GM23248 (cell line): ENCODE measurements at places on chromosomes 1 and 21. TPM values are rescaled to one million over a fixed set of nuclear protein-coding genes. Genes with fewer than 3 reads are reported as not detected.

GRCh38 chr1:194734970-194735369 is 1548.6 kb upstream of the B3GALT2 start:
- DNase-seq: no peak

GRCh38 chr1:205442051-205442725 is 13.7 kb downstream of the BLACAT1 start:
- no peak for DNase-seq

GRCh38 chr1:100708476-100709062 is 11.0 kb upstream of the VCAM1 start:
- DNase-seq: no peak

GRCh38 chr1:8914466-8914865 is 31.2 kb upstream of the CA6 start:
- DNase-seq: no peak

DNA sequence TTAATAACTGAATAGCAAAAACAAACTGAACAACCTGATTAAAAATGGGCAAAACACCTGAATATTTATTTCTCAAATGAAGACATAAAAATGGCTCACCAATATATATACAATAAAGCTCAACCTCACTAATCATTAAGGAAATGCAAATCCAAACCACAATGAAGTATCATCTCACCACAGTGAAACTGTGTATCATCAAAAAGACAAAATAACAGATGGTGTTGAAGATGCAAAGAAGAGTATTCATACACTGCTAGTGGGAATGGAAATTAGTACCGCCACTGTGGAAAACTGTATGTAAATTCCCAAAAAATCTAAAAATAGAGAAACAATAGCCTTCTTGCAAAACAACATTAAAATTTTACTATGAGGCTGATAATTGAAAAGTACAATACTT is 1660.1 kb upstream of the B3GALT2 start:
- DNase-seq: no peak

DNA sequence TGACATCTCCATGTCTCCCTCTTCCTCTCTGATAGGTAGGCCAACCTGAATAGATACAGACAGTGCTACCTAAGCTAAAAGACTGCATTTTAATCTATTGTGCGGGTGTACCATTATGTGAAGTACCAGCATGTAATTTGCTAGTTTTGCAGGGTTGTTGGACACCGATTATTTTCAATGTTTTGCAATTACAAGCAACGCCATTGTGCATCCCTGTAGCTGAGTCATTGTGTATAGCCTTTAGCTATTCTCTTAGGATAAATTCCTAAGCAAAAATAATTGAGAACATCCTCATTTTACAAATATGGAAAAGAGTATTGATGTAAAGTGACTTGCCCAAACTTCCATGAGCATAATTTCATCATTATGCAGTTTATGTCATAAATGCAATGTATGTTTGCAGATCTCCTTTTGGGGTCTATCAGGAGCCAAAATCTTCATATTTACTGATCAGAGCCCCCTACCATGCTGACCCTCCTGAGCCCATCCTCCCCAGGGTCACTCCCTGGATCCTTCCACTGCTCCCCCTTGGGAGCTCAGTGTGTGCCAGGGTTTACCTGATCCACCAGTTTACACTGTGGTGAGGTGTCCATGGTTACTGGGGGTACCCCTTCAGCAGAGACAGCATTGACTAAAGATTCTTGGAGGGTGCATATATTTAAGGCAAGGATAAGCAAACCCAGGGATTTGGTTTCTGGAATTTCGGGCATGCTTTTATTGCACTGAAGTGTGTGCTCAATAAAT is 80.6 kb downstream of the CCDC185 start:
- no peak for DNase-seq

GRCh38 chr1:163697137-163697536 is 375.4 kb downstream of the NUF2 start:
- DNase-seq: no peak

GRCh38 chr1:30758785-30759380 is 1.3 kb upstream of the LAPTM5 start:
- peak; percentile 24 for DNase-seq

GRCh38 chr1:42756956-42757891 is 9.6 kb downstream of the P3H1 start:
- DNase-seq: peak; percentile 81

- no peak for DNase-seq
Measured at GRCh38 chr1:93815366-93816110, 63.5 kb downstream of the DNTTIP2 start.

DNA sequence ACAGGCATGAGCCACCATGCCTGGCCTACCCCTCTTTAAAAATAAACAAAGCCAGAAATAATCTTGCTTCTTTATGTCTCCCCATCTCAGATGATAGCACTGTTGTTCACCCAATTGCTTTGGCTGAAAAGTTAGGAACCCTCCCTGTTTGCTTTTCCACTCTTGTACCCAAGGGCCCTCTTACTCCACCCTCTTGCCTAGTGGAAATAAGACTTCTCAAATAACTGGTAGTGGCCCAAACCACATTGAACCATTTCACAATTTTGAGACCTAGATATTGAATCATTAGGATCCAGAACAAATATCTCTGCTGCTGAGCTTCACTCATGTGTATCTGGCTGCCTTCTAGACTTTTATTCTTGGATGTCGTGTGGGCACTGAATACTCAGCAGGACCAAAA is 37.7 kb downstream of the RNF220 start:
- no peak for DNase-seq

The HLX gene
- total RNA-seq: 14.0 and 24.2 TPM in 2 replicates

The SLC6A17 gene
- 0.76 and 2.4 TPM in 2 replicates for total RNA-seq

The AXDND1 gene
- not detected in 2 replicates for total RNA-seq
